Activated effector memory CD4-positive, alpha-beta T cell treated with anti-CD3 and anti-CD28 coated beads, Interleukin-2, amount 50 U/mL, for 16 hours (primary cell): ENCODE measurements at places on chromosomes 12 and 14.

DNA sequence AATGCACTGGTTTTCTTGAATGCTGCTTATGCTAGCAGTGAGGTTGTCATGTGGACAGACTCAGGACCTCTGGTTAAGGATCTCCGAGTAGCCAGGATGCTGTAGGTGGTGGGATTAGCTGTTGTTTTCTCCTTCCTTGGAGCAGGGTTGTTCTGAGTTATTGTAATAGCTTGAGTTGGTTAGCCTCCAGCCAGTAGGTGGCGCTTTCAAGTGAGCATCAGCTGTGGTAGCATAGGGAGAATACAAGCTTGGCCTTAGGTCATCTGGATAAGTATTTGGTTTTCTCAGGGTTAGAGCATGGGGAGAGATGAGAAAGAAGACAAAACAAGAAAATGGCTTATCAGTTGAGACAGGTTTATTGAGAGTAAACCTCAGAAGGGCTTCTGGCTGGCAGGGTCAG is 299.7 kb upstream of the FBXO33 start:
- DNase-seq: no peak

GRCh38 chr14:50920482-50921230 is 23.6 kb downstream of the PYGL start:
- no peak for DNase-seq

DNA sequence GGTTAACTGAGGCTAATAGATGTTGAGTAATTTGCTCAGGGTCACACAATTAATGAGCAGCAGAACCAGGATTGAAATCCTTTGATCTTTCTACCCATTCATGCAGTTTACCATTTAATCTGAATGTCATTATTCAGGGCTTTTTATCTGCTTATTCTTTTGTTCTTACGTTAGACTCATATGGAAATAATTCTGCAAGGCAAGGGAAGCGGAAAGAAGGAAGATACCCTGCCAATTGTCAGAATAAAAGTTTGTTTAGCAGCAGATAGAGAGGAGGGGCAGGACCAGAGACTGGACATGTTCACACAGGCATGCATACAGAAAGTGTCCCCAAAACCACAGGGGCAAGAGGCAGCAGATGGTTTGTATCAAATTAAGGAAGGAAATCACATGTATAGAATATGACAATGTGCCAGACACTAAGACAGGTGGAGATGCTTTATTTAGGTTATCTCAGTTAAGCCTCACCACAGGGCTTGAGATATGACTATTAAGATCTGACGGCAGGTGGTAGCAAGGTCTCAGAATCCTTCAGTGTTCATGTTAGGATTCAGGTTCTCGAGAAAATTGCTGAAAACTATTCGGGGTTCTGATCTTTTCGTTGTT is 29.8 kb downstream of the BRMS1L start:
- DNase-seq: no peak

GRCh38 chr12:67069451-67070306 is 199.5 kb upstream of the CAND1 start:
- DNase-seq: peak; percentile 77

GRCh38 chr14:54840336-54840735 is 62.3 kb downstream of the GCH1 start:
- DNase-seq: no peak

DNA sequence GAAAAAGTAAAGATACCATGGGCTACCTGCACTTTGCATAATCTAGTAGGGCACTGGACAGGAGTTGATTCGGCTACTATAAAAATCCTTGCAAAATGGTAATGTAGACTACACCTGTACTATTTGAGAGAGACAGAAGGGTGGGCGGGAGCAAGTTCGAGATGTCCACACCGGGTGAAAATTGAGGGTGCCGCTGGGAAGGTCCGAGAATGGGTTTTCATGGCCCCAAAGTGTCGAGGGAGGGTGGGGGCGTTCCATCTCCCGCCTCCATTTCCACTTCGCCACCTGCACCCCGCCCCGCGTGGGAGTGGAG is 648 bp downstream of the SNX6 start:
- DNase-seq: no peak

- no peak for DNase-seq
Measured at GRCh38 chr14:92927349-92928257, 4.7 kb downstream of the CHGA start.

DNA sequence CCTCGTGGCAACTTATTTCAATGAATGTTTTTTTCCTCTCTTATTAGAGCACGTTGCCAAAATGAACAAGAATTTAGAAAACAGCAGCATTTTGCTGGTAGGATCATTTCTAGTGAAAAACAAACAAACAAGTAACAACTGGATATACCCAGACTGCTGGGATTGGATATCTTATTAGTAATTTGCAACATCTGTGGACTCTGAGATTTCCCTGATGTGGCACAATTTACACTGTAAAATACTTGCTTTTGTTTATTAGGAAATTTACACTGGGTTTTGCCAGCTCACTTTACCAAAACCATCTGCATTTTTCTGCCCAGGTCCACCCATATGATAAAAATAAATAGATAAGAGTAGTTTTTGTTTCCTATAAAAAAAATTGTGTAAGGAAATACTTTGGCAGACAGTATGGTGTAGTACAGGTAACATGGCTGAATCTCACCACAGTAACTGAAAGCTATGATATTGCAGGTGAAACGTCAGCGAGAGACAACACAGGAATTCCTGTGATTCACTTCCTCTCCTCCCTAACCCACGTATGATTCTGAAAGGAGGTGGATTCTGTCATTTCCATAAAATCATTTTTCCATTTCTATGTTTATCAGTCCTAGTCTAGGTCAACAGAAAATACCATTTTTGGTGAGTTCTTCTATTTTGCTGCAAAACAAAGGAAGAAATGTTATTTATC is 176.2 kb upstream of the NOVA1 start:
- no peak for DNase-seq

DNA sequence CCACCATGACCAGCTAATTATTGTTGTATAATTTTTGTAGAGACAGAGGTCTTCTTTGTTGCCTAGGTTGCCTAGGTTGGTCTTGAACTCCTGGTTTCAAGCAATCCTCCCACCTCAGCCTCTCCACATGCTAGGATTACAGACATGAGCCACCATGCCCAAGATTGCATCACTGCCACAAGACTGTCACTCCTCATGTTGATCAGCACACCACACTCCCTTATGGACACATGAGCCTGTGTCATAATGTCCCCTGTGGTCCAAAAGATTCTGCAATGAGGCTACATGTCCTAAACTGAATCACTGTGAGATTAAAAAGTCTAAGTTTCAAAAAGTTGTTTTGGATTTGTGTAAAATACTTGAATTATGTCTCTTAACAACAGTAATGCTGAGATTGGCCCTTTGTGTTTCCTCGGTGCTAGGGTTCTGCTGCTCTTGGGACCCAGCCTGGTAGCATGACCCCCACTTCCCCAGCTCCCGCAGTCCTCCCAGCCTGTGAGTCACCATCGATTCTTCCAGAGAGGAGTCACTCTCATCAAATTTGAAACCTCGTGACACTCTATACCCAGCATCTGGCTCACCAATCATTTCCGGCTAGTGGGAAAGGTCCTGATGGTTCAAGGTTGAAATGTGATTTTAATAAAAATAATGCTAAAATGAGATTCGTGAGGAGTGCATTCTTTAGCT is 890.9 kb downstream of the VRK1 start:
- no peak for DNase-seq

GRCh38 chr14:24996930-24997725 is 52.8 kb downstream of the STXBP6 start:
- DNase-seq: no peak

DNA sequence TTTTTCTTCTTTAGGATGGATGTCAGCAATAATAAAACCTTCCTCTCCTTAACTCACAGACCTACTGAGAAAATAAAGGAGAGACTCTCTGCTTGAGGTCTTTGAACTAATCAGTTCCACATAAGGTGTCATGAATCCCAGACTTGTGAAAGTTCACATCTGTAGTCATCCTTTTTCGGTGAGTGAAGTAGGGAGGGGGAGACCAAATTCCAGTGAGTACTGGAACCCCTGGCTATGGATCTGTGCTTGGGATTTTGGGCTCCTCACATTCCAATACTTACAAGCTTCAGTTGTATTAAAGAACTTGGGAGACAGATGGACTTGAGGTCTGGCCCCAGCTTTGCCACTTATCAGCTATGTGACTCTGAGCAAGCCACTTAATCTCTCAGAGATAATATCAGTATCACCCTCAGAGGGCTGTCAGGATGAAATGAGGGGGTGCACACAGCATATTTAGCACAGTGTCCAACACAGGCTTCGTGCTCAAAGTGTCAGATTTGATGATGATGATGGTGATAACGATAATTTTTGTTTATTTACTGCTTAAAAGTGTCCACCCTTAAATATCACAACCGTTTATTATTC is 34.8 kb upstream of the APPL2 start:
- no peak for DNase-seq

DNA sequence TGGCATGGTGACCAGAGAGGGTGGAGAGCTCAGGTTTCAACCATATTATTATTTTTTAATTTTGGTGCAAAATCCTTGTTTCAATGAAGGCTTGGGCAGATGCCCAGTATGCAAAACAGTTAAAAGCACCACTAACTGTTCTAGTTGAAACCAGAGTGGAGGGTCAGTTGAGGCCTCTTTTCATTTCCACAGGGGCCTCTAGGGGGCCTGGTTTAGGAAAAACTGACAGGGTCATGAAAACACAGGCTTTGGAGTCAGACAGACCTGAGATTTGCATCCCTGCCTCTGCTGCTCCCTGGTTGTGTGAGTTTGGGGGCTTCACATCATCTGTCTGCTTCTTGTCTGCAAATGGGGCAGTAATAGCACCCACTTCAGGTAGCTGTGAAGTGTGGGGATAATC is 3.3 kb upstream of the RPH3A start:
- DNase-seq: no peak

DNA sequence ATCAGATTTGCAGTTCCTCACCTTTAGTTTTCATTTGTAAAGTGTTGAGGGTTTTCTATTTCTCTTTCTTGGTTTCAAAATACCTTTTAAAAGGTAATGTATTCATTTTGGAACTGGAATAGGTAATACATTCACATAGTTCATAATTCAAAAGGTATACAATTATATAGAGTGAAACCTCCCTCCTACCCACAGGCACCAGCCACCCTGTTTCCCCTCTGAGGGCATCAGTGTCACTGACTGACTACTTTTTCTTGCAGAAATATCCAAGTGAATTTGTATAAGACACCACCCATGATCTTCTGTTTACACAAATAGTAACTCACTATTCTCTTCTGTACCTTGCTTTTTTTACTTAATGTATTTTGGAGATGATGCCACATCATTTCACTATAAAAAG is 139.6 kb upstream of the EGLN3 start:
- DNase-seq: no peak

DNA sequence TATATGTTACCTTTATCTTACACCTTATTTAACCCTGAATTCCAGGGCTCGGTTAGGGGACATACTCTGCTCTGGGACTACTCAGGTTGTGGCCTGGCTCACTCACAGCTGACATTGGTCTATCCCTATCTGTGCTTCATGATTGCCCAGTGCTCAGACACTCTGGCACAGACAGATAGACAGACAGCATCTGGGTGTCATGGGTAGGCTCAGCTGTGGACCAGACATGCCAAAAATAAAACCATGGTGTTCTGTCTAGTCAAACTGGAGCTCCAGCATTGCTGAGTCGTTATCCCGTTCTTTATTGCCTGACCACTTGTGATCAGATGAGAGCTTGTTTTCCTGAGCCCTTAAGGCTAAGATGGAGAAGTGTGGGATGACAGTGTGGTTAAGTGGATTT is 29.0 kb downstream of the FBXW8 start:
- no peak for DNase-seq

- DNase-seq: no peak
Measured at GRCh38 chr14:72332871-72333270, 400.6 kb downstream of the RGS6 start.

GRCh38 chr14:104111301-104112112 is 26.0 kb downstream of the ASPG start:
- peak; percentile 55 for DNase-seq

- no peak for DNase-seq
Measured at GRCh38 chr14:86961106-86961716, 1031.8 kb downstream of the GALC start.

DNA sequence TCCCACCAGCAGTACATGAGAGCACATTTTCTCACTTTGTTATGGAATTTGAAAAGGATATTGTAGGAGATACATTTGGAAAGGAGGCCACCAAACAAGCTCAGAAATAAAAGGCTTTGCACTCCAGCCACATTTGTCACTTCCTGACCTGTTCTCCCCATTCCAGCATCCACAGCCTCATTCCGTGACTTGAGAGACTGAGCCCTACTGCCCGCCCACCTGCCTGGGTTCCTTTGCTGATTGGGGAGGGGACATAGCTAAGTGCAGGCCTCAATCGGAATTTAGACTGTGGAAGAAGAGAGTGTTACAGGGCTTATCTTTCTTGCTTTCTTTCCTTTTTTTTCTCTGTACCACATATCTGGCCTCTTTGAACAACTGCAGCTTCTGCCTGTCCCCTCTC is 735.4 kb upstream of the TMEM132C start:
- no peak for DNase-seq

- no peak for DNase-seq
Measured at GRCh38 chr14:36746872-36747271, 85.2 kb downstream of the PAX9 start.
